Lower leg skin (tissue), 4 donors: ENCODE measurements at places on chromosomes 6 and 20.

GRCh38 chr6:72746276-72746675, 124.4 kb downstream of the KCNQ5 start:
- DNase-seq, result no peak

GRCh38 chr6:141758430-141758829, 374.3 kb upstream of the GJE1 start:
- no peak for DNase-seq

DNA sequence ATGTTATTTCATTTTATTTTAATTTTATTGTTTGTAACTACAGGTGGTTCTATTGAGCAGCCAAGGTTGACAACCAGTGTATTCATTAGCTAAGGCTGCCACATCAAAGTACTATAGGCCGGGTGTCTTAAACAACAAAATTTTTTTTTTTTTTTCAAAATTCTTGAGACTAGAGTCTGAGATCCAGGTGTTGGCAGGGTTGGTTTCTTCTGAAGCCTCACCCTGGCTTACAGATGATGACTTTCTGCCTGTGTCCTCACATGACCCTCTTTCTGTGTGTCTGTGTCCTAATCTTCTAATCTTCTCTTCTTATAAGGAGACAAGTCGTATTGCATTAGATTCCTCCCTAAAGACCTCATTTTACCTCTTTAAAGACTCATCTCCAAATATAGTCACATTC, 208.4 kb downstream of the MANEA start:
- no peak for DNase-seq

DNA sequence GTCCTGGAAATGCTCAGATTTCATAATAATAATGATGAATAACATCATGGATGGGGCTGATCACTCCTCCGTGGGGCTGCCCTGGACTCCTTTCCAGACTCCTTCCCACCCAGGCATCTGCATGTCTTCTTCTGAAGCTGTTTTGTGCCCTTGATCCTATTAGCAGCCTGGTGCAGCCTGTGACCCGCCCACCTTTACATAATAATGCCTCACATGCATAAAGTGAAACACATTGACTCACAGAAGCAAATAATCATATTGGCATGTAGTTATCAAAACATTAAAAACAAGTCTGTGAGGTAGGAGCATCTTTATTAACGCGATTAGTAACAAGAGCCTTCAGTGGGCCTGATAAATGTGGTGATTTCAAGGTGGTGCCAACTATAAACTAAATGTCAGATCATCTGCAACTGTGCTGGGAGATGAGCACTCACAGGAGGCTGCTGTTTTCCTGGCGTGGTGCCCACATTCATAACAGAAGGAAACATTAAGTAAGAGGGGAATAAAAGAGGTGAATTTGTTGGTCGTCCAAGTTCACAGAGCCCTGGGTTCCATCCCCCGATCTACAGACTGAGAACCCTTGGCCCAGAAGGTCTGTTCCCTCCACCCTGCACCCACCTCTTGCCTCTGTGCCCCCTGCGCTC, 344.7 kb downstream of the CDH4 start:
- no peak for DNase-seq

GRCh38 chr6:127328043-127328609, 15.3 kb downstream of the ECHDC1 start:
- DNase-seq, result no peak

- DNase-seq, result no peak
Measured at GRCh38 chr6:147001621-147002020, 202.6 kb upstream of the STXBP5 start.

DNA sequence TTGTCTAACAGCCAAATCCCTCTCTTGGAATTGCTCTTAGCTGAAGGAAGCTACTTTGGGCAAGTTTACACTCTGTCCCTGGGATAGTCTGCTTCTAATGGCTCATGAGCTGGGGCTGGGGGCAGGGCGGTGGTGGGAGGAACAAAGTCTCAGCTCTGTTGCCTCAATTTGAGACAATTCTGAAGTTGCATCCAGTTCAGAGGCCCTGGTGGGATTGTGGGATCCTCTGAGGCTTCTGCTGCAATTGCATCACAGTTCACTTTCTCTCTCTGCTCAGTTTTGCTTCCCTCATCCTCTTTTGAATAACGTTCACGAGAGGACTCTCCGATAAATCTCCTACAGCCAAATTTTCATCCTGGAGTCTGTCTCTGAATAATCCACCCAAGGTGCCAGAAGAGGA, 440.6 kb upstream of the SLC35B3 start:
- DNase-seq, result no peak

GRCh38 chr20:39623584-39624234, 661.6 kb downstream of the DHX35 start:
- DNase-seq, result no peak

- DNase-seq, result no peak
Measured at GRCh38 chr20:1801929-1802306, 93.3 kb upstream of the SIRPA start.

GRCh38 chr6:145031001-145031400, 704.3 kb downstream of the EPM2A start:
- DNase-seq, result no peak

GRCh38 chr6:165679326-165679725, 16.3 kb upstream of the PDE10A start:
- no peak for DNase-seq

DNA sequence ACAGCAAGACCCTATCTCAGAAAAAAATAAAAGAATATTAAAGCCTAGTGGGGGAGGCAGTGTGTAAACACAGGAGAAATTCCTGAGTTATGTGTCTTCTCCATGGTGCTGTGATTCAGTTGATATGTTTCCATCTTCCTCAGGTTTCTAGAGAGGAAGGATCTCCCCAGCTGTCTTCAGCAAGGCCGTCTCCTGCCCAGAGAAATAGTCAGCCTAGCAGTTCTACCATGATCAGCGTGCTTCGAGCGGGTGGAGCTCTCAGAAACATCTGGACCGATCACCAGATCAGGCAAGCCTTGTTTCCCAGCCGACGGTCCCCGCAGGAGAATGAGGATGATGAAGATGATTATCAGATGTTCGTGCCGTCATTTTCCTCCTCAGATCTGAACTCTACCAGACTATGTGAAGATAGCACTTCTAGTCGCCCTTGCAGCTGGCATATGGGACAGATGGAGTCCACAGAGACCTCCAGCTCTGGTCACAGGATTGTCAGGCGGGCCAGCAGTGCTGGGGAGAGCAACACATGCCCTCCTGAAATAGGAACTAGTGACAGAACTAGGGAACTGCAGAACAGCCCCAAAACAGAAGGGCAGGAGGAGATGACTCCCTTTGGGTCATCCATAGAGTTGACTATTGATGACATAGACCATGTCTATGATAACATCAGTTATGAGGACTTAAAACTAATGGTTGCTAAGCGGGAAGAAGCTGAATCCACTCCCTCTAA, 34.9 kb upstream of the MTHFD1L start:
- DNase-seq, result no peak

- peak; percentile 23 for DNase-seq
Measured at GRCh38 chr20:58306421-58307261, 2.9 kb upstream of the RAB22A start.

- DNase-seq, result no peak
Measured at GRCh38 chr6:87071683-87072082, 23.2 kb downstream of the CGA start.

- no peak for DNase-seq
Measured at GRCh38 chr20:4632876-4633275, 88.8 kb upstream of the PRND start.

DNA sequence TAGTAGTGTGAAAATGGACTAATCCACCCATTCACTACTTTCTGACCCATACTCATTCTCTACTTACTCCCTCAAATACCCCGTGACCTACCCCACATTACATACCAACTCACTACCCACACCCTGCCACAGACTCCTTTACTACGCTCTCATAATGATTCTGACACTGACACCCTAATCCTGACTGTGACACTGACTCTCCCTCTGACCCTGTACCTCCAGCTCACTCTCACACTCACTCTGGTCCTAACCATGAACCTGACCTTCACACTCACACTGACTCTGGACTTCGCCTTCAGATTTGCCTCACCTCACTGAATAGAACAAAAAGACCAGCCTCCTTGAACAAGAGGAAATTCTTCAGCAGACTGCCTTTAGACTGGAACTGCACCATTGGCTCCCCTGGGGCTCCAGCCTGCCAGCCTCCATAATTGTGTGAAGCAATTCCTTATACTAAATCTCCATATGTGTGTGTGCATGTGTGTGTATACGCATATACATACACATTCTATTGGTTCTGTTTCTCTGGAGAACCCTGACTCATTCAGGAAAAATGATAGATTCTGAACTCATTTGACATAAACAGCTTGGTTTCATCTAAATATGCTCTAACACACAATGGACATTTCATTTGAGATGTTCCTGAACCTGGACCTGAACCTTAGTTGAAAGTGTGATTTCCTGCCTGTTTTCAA, 10.5 kb upstream of the ZNF343 start:
- peak; percentile 32 for DNase-seq

- DNase-seq, result no peak
Measured at GRCh38 chr6:44485601-44486401, 98.3 kb downstream of the CDC5L start.

DNA sequence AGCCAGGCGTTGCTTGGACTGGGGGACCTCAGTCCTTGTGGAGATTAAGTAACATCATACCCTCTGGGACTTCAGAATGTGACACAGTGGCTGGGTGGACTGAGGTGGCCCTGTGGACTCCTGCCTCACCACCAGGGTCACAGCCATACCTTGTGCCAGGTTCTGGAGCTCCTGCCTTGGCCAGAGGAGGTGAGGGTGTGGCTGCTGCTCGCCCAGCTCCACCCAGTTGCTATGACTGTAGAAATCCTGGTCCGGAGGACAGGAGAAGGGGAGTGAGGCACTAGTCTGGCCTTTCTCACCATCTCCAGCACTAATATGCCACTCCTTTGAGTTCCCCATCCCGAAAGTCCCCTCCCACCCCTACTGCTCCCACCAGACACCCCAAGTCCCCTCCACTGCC, 1.9 kb downstream of the VWA7 start:
- DNase-seq, result no peak

DNA sequence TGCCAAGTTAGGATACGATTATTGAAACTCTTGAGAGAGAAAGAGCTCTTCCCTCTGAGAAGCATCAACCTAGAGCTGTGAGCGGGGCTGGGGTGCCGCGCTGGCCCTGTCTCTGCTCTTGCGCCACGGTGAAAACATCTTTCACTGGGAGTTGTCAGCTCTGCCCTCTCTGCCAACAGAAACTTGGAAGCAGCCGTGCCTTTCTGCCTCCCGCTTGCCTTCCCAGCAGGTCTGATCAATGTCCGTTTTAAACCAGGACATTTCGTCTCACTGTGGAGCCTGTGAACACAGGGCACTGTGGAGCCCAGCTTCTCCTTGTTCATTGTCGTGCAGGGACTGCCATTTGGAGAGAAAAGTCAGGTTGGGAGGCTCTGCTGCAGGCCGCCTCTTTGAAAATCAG, 249.2 kb upstream of the PMEPA1 start:
- DNase-seq, result peak; percentile 88

- DNase-seq, result no peak
Measured at GRCh38 chr20:6492271-6493055, 275.0 kb upstream of the BMP2 start.

DNA sequence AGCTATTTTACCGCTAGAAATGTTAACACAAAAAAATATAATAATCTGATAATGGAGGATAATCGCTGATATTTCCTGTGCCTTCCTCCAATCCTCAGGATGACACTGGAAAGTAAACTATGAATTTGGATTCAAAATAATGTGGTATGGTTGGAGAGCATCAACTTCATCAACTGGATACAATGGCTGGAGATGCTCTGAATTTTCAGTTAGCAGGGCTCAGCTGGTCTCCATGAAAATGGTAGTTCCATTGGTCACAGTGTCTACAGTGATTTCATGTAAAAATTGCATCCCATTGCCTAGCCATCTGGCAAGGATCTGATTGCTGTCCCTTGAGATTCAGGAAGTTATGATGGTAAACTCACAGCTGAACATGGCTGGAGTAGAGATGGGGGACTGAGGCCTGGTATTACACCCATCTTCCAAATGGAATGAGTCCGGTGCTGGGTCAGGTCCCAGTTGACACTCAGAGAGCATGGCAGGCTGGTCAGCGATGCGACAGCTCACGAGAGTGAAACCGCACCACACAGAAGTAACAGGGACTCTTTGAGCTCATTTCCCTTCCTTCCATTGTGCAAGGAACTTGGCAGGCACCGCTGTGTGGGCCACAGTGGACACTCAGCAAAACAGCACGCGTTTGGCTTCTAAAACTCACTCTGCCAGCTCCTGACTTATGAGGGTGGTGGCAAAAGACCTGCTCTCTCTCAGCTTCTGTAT, 142.4 kb upstream of the TNFAIP3 start:
- DNase-seq, result no peak

- peak; percentile 78 for DNase-seq
Measured at GRCh38 chr20:29741594-29741893, 1515.9 kb upstream of the DEFB115 start.

DNA sequence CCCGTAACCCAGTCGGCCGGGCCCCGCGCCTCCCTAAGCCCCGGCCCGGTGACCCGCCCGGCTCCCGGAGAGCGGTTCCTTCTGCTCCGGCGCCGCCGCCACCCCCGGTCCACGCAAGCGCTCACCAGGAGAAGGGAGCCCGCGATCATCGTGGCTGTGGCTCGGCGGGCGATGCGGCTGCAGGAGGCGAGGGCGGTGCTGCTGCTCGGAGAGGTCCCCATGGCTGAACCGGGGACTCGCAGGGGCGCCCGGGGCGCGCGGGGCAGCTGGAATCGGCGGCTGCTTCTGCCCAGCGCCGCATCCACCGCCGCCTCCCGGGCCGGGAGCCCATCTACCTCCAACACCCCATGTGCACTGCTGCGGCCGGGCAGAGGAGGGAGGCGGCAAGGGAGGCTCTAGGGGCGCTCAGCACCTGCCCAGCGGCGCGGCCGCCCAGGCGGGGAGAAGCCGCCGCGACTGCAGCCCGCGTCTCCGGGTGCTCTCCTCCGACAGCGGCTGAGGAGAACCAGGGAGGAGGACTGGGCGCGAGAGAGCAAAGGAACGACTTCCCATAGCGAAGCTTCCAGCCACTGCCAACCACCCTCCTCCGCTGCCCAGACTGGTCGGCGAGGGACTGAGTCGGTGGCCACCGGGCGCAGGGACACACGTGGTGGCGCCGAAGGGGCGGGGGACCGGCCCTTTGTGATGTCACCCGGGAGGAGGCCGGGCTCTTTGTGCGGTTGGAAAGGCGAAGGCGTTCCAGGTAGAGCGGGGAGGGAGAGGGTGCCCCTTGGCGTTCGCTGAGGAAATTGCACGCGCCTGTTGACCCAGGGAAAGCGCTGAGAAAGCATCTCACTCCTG, at the start of gene TNFRSF21:
Gene TNFRSF21 (minus strand): TSS at position 615 of the 840 bp plus-strand sequence. CDS start 394 bp downstream, at position 221.
- DNase-seq, result peak; percentile 89

DNA sequence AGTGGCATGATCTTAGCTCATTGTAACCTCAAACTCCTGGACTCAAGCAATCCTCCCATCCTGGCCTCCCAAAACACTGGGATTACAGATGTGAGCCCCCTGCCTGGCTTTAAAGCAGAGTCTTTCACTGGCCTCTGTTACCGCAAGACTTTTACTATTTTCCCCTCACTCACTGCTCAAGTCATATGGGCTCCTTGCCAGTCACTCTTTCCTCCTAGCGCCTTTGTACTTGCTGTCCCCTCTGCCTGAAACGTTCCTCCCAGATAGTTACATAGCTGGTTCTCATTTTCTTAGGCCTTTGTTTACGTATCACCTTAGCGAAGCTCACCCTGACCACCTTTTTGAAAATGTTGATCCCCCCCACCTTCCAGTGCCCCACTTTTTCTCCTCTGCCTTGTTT, 29.3 kb downstream of the RPRD1B start:
- no peak for DNase-seq
